Activated T-helper 1 cell treated with anti-CD3 and anti-CD28 coated beads, Interleukin-12 subunit alpha, Interleukin-12 subunit beta, Interleukin-2, Interleukin-4 antibody, amounts not matched to agents 30 ng/mL and 10 ng/mL and 1 ng/mL, durations not matched to agents 14 hours and 24 hours and 36 hours (primary cell): ENCODE measurements at places on chromosomes 12 and 14. TPM values are rescaled to one million over a fixed set of nuclear protein-coding genes. Genes with fewer than 3 reads are reported as not detected.

Gene NTF3
- not detected in 2 replicates for total RNA-seq

Gene FBXO21
- 24.8 and 25.2 TPM in 2 replicates for total RNA-seq

Gene ACVRL1
- total RNA-seq: not detected in 2 replicates

DNA sequence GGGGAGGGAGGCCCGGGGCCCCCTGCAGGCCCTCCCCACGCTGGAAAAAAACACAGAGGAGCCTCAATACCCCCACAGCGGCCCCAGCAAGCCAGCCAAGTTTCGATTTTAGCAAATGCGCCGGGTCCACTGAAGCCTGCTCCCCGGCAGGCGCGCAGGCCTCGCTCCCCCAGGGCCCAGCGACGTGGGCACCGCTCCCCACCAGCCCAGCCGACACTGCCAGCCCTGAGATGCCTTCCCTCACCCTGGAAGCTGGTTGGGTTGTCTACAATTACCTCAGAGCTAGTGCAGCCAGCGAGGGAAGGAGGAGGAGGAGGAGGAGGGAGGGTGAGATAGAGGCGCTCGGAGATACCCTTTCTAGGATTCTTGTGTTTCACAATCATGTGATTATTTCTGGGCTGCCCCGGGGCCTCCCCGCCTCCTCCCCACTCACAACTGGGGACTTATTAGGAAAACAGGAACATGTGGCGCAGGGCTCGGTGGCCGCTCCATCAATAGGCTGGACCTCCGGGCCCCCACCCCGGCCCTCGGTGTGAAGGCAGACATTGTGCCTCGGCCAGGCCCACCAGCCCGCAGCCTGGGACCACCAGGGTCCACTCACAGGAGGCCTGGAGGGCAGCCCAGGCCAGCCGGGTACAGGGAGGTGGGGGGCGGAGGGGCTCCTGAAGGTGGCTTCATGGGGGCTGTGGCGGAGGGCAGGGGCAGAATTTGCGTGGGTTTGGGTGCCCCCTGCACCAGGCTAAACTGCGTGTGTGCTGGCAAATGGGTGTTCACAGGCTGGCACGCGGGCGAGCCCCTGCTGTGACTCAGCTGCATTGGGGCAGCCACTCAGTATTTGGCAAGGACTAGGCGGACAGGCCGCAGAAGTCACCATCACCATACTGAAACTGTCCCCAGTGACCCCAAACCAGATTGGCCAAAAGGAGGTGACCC is 109.9 kb downstream of the NCOR2 start:
- peak; percentile 43 for DNase-seq

DNA sequence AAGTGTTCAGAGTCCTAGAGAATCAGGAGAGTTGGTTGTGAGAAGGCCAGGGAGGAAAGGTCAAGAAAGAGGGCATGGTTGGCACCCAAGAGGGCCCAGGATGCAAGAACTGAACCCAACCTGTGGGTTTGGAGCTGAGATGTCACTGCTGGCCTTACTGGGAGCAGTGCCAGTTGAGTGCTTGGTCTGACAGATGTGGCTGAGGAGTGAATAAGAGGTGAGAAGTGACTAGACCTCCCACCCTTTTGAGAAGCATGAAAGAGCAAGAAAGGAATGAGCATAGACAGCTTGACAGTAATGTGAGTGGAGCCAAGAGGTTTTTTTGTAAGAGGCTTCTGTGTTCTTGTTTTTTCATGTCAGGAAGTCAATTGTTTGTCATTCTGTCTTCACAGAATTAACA is 95.3 kb downstream of the FGD4 start:
- no peak for DNase-seq

DNA sequence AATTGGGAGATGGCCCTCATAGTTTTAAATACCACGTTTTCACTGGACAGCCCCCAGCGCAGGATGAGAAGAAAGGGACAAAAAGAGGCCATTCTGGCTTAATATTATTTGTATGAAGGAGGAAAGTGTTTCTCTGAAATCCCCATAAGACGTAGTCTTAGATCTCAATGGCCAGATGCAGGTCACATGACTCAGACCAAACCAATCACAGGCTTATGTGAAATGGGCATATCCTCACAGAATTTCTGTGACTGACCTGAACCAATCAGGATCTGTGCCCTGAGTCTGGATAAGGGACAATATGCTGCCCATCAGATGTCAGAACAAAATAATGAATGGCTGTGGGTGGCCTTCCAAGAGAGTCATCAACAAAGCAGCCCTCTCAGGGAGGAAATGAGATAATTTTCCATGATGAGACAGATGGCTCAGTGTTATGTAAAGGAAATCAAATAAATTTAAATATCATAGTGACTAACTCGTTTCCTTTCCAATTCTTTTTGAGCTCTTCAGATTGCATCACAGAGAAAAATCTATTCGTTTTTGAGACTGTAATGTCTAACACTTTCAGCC is 1009.5 kb upstream of the TMEM132C start:
- no peak for DNase-seq

GRCh38 chr14:32608857-32609256 is 279.8 kb downstream of the AKAP6 start:
- no peak for DNase-seq

Gene SLC41A2
- 16.4 and 19.0 TPM in 2 replicates for total RNA-seq

DNA sequence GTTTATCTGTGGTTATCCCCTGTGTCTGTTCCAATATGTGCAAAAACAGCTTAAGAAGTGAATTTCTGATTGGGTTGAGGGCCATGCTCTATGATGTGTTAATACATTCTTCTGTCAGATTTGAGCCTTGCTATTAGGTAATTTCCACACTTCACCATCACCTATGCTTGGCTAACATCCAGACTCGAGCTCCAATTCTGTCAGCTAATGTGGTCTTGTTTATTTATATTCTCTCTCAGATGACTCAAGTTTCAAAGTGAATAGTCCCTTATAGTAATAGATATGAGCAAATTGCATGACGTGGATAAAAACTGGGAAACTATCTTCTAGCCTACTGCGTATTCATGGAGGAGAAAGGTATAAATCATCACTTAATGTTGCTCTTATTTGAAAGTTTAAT is 451.3 kb downstream of the SNAPC1 start:
- no peak for DNase-seq

DNA sequence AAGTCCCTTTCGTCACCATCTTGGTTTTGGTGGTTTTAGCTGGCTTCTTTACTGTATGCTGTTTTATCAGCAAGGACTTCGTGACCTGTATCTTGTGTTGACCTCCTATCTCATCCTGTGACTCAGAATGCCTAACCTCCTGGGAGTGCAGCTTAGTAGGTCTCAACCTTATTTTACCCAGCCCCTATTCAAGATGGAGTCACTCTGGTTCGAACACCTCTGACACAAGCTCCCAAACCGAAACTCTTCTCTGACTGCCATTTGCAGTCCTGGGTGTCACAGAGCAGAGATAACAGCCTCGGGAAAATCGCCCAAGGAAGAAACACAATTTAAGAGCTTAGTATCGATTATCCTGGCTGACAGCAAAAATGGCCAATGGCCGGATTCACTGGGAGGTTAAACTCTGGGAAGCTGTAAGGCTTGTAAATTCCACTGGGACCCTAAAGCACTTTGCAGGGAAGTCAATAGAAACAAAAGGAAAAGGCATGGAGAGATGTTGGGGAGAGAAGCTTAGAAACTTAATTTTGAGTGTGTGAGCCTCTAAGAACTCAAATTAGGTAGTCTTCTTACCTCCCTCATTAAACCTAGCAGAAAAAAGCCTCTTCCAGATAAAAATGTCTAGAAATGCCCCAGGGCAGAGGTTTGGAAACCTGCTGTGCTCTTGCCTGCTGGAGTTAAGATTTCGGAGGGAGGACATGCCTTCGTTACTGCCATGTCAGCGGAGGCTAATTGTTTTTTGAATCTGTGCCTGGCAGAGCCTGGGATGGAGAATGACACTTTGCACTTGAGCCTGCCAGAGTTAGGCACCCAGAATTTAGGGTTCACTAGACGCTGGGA is 56.5 kb upstream of the RPH3A start:
- DNase-seq: no peak

GRCh38 chr14:74491956-74492775 is 939 bp downstream of the NPC2 start:
- DNase-seq: no peak

DNA sequence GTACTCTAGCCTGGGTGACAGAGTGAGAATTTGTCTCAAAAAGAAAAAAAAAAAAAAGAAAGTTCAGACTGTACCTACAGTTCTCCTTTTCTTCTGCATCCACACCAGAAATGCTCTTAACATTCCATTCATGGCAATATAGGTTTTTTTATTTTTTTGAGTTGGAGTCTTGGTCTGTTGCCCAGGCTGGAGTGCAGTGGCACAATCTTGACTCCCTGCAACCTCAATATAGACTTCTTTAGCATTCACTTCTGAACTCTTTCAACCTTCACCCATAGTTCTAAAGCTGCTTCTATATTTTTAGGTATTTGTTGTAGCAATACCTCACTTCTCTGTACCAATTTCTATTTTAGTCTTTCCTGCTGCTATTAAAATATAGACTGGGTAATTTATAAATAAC is 1095.7 kb downstream of the FLRT2 start:
- DNase-seq: no peak

Gene DBX2
- total RNA-seq: not detected in 2 replicates

DNA sequence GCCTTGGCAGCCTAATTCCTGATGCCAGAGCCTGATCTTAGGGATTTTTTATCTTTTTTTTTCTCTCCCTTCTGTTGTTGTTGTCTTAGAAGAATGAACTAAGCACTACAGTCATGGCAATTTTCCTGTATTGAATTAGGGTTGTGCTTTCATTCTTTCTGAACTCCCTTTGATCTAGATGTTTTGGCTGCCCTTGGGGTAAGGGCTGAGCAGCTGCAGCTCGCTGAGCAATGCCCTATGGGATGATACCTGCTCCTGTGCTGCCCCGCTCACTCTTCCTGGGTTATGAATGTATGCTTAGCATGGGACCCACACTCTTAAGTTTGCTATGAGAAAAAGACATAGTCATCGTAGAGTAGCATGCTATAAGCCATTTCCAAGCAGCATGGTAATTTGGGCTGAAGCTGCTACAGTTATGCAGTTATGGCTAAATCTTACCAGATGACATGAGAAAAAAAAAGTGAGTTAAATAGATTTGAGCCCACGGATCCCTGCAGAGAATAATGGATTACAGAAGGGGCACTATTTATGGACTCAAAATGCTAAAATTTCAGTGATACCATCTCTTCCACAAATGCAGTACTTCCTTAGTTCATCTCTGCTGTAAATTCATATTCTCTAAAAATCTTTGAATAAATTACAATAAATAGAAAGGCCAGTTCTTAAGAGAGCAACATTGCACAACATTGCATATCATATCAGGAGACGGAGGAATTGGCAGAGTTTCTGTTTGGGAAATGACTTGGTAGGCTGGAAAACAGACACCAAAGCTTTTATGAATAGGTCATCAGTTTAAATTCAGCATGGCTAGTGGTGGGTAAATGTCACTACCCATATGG is 79.2 kb upstream of the PTHLH start:
- no peak for DNase-seq
